ENCODE measurements at places on chromosomes 3 and 15.

DNA sequence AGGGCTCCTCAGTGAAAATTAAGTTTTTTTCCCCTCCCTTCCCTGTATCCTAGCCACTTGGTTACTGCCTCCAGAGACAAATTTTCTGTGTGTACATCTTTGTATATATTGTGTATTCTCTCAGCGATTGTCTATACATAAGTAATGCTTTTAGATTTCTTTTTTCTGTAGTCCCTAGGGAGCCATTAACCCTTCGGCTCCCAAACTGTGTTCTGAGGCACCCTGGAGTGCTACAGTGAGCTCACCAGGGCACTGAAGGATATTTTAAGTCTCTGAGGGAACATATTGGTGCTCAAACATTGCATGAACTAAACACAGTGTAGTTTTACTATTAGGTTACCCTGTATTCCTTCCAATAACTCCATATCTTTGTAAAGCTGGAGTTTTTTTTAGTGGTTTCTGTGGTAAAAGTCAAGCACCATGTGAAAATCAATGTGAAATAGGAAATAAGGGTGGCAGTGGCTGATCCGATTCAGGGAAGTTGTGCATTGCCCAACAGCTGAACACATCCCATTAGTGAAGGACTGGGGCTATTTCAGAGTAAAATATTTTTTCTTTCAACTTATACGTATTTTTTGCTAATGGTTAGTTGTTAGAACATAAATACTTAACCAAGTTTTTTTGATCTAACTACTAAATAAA is 43.0 kb downstream of the USP13 start:
- DNase-seq: no peak

DNA sequence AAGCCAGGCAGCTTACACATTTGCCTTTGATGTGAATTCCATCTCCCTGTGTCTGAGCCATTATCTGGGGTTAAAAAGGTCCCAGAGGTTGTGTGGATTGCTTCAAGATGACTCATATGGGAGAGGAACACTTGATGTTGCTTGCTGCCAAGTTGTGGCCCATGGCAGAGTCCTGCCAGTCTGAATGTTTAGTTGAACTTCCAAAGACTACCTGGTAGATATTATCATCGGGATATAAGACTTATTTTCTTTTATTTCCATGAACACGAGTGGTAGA is 85.6 kb downstream of the TJP1 start:
- no peak for DNase-seq

GRCh38 chr3:52458770-52459545 is 3.6 kb downstream of the NISCH start:
- no peak for DNase-seq

GRCh38 chr15:45187894-45188830 is at the start of gene SHF:
Gene SHF, minus strand, starts transcription at chr15:45187966. Its CDS starts 15 bp downstream, at chr15:45187951.
- no peak for DNase-seq

- DNase-seq: no peak
These were observed 68.0 kb downstream of the CNTN3 start for GRCh38 chr3:74546426-74546825.

DNA sequence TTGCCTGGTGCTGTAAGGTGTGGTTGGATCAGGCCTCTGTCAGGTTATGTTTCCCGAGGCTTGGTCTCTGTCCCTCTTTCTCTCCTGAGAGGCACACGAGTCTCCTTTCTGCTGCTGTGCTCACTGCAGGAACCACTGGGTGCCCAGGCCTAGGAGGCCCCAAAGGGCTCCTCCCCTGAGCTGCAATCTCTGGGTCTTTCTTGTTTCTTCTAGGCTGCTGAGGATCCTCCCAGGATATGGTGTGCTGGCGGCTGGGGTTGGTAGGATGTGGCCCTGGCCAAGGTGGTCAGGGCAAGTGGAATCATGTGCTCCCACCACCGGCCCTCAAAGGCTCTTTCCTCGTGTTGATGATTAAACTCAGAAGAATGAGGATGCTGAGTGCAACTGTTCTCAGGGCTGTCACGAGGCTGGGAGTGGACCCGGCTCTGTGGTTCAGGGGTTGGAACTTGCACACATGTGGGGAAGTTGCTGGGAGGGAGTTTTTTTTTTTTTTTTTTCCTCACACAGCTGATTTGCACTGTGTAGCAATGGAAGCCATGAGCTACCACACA is 43.6 kb upstream of the CTSH start:
- no peak for DNase-seq

- DNase-seq: no peak
These were observed 223.4 kb upstream of the IL12A start for GRCh38 chr3:159765030-159765859.

DNA sequence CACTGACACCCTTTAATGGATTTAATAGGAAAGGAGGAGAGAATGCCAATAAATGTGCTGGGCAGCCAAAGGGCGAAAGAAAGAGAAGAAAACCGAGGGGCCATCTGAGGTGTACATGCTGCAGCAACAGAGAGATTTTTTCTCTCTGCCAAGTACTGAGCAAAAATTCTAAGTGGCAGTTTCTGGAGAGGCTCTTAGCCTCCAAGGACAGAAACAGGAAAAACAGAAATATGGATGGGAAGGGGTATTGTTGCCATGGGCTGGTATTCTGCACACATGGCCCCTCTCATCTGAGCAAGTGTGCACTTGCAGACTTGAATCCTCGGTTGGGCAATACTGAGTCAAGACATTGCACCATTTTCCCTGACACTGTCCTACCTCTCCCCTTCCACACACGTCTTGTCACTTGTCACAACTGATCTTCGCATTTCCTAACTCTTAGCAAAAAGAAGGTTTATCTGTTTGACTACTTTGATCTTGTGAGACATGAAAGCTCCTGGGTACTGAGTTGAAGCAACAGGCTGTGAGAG is 73.9 kb downstream of the PRICKLE2 start:
- DNase-seq: no peak

DNA sequence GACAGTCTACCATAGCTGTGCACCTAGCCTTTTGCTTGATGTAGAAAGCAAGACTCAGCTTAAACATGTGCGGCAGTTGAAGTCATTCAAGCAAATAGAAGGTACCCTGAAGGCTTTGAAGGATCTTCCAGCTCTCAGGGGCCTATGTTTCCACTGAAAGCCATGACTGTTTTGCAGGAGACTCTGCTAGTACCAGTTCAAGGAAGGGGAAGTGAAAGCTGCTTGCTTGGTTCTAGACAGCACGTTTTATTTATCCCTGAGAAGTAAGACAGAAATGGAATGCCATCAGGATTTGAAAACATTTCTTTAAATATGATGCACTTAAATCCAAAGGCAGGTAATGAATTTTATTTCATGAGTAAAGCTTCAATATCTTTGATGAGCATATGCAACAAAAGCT is 311.4 kb downstream of the PDCD6IP start:
- DNase-seq: no peak

GRCh38 chr3:136353461-136353860 is 103.3 kb downstream of the PCCB start:
- DNase-seq: no peak

DNA sequence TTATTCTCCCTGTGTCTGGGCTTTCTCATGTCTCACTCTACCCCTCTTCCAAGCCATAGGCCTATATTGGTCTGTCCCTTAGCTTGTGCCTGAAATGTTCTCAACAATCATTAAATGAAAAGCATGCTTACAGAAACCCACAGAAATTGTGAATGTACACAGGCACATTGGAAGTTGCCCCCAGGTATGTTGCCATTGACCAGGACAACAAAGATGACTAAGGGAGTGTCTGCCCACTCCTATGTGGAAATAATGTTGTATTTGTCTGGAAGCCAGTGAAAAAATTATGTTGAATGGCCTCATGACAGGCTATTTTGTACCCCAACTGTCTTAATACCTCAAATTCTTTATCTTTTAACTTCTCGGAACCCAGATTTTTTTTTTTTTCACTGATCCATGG is 102.0 kb downstream of the TPRG1 start:
- no peak for DNase-seq

DNA sequence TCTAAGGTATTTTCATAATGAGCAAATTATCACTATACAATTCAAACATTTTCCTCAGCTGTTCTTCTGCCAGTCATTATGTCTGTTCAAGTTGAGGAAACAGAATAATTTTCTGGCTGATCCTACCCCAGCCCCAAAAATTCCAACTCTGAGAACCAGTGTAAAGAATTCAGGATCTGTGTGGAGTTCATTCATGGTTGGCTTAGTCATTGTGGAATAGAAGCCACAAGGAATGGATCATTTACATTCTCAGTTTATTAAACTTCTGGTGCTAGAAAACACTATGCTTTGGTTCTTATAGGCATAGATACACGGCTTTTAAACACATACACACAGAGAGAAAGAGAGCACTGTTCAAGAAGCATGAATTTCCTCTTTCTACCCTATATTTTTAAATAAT is 134.6 kb downstream of the CMSS1 start:
- DNase-seq: no peak

DNA sequence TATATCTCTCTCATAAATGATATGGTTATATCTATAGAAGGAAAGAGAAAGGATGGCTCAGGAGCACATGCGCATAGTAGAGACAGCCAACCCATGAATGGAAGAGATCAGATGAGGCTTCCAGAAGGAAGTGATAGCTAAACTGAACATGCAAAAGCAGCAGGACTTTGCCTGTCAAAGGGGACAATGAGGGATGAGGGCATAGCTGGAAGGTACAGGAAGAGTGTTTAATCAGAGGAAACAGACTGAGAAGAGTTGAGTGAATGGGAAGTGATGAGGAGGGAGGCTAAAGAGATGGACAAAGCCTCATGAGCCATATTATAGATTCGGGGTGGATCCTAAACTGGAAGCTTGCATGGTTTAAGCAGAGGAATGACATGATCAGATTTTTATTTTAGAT is 26.5 kb upstream of the VEPH1 start:
- no peak for DNase-seq

- DNase-seq: no peak
These were observed 4.3 kb downstream of the DNASE1L3 start for GRCh38 chr3:58206406-58207011.

- no peak for DNase-seq
These were observed 321.0 kb upstream of the C2CD4B start for GRCh38 chr15:62486041-62486440.

DNA sequence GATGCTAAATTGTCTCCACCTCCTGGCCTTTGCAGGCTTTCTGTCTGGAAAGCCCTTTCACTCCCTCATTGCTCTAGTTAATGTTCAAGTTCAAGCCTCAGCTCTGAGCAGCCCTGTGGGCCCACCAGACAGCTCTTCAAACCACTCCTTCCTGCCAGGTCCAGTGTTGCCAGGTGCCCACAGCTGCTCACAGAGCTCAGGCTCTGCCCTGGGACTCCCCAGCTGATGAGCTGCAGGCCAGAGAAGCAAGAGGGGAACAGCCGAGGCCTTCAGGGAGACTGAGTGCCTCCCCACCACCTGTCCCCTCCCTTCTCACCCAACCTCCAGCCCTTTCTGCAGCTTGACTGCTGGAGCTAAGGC is 1.3 kb upstream of the ZBTB47 start:
- DNase-seq: no peak

DNA sequence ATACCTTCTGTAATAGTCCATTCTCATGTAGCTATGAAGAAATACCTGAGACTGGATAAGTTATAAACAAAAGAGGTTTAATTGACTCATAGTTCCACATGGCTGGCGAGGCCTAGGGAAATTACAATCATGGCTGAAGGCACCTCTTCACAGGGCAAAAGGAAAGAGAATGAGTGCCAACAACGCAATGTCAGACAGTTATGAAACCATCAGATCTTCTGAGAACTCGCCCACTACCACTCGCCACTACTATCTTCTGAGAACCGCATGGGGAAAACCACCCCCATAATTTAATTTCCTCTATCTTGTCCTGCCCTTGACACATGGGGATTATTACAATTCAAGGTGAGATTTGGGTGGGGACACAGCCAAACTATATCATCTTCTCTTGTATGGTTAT is 406.8 kb upstream of the CBLB start:
- no peak for DNase-seq

GRCh38 chr3:64530434-64531049 is 157.3 kb downstream of the ADAMTS9 start:
- no peak for DNase-seq

- DNase-seq: no peak
These were observed 38.3 kb upstream of the AADAC start for GRCh38 chr3:151775314-151776258.

DNA sequence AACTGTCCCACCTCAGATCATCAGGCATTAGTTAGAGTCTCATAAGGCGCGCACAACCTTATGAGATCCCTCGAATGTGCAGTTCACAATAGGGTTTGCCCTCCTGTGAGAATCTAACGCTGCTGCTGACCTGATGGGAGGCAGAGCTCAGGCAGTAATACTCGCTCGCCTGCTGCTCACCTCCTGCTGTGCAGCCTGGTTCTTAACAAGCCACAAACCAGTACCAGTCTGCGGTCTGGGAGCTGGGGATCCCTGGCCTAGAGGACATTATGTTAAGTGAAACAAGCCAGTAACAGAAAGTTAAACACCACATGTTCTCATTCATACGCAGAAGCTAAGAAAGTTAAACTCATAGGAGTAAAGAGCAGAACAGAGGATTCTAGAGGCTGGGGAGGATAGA is 47.0 kb downstream of the MAP3K13 start:
- no peak for DNase-seq

- DNase-seq: no peak
These were observed 469.3 kb upstream of the CDIN1 start for GRCh38 chr15:36109943-36110658.

DNA sequence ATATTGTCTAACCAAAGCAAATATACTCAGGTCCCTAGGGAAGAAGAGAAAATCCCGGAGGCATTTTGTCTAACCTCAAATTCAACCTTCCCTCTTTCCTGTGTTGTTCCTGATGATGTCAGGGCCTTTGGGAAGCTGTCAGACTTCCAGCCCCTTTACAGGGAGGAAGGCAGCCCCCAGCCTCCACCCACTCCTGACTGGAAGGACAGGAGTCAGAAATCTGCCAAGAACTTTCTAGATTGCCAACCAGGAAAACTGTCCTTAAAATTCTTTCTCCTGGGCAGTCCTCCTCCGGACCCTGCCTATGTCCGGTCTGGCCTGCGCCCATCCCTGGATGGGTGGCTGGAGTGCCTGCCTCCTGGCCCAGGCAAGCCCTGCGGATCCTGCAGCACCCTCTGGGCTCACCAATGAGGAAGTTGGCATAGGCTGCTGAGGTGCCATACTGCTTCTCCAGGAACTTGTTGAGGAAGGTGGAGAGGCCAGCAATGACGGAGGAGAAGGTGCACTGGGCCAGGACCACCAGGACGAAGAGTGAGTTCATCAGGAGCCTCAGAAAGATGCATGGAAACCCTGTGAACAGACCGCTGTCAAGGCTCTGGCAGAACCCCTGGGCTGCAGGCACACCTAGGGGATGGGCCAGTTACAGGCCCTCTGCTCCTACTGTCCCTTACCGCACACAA is 52.6 kb upstream of the RAB6B start:
- DNase-seq: no peak

GRCh38 chr3:4211610-4212009 is 91.6 kb upstream of the SETMAR start:
- DNase-seq: no peak
